ENCODE measurements at places on chromosomes 3 and 15.

- DNase-seq: no peak
These were observed 537.7 kb downstream of the UNC13C start for GRCh38 chr15:54515664-54516582.

DNA sequence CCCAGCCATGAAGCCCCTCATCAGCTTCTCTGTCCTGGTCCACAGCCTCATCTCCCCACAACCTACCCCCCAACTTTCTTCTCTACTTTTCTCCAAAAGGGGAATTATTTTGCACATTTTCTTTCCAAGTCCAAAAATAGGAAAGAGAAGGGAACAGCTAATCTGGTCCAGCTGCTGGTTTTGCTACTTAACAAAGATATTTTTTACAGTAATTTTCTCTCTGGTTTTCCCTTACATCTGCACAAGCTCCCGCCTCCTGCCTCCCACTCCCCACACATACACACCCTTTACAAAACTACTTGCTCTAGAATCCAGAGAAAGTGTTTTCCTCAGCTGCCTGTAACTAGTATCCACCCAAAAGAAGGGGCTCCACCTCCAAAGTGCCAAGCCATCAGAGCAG lies 177.2 kb downstream of the POLR2M start:
- DNase-seq: no peak

- peak; percentile 14 for DNase-seq
These were observed 390.4 kb downstream of the ZIC1 start for GRCh38 chr3:147799601-147800000.

- no peak for DNase-seq
These were observed 162.0 kb downstream of the IMPG2 start for GRCh38 chr3:101158374-101158773.

DNA sequence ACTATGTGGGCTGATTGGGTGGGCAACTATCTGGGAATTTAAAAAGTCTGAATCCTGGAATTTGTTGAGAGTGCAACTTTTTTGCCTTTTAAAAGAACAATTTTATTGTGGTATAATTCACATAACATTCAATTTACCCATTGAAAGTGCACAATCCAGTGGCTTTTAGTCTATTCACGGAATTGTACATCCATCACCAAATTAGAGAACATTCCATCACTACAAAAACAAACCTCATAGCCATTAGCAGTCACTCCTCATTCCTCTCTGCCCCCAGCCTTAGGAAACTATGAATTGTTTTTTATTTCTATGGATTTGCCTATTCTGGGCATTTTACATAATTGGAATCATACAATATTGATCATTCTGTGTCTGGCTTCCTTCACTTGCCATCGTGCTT lies 101.8 kb upstream of the ALDH1A3 start:
- peak; percentile 50 for DNase-seq

DNA sequence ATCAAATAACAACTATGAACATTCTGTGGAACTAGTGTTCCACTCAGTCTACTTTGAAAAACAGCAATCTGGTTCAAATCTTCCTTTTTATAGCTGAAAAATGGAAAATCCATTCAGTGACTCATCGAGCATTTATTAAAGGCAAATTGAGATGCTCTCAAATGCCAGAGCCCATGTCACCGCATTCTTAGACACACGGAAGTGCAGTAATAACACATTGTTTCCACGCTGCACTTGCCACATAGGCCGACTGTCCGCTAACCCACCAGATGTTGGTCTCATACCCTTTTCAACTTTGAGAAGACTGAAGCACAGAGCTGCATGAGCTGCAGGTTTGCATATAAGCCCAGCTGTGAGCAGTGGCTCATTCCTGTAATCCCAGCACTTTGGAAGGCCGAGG lies 95.9 kb downstream of the TMEM266 start:
- DNase-seq: no peak

- DNase-seq: no peak
These were observed 16.2 kb downstream of the TERC start for GRCh38 chr3:169748670-169749069.

- DNase-seq: no peak
These were observed 15.0 kb downstream of the GRK7 start for GRCh38 chr3:141777957-141778813.

- no peak for DNase-seq
These were observed 91.3 kb upstream of the ATP10A start for GRCh38 chr15:25954398-25954797.

DNA sequence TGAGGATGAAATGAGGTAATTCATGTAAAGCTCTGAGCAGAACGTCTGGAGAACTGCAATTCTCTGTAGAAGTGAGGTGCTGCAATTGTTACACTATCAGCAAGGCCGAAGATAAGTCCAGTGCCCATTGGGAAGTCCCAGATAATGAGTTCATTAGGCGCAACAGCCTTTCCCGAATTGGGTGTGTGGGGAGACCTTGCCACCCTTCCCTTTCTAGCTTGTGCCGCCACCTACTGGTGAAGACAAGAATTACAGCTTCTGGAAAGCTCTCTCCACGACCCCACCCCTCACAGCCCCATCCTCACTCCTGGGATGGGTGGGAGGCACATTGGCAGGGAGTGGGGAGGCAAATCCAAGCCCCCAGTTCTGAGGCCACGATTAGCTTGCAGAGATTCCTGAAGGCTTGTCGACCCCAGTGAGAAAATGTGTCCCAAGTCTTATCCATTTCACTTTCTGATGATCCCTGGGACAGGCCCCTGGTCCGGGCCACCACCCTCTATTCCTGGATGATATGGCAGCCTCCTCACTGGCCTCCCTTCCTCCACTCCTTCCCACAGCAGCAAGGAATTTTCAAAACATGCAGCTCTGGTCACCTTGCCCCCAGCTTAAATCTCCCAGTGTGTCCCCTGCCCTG lies 36.4 kb downstream of the FAM3D start:
- DNase-seq: peak; percentile 45

- DNase-seq: no peak
These were observed 19.1 kb downstream of the ZDHHC19 start for GRCh38 chr3:196192036-196192523.

DNA sequence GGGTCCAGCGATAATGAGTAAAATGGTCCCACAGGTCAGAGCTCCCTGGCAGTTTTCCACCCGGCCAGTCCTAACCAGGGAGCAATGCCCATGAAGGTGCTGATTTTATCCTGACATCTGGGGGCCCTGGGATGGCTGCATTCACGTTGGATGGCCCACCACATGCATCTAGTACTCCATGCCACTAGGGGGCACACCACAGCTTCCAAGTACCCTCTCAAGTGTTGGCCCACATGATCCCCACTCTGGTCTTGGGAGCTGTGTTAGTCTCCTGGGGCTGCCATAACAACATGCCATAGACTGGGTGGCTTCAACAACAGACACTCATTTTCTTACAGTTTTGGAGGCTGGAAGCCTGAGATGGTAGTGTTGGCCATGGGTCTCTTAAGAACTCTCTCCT lies 225.5 kb downstream of the SLCO3A1 start:
- no peak for DNase-seq

DNA sequence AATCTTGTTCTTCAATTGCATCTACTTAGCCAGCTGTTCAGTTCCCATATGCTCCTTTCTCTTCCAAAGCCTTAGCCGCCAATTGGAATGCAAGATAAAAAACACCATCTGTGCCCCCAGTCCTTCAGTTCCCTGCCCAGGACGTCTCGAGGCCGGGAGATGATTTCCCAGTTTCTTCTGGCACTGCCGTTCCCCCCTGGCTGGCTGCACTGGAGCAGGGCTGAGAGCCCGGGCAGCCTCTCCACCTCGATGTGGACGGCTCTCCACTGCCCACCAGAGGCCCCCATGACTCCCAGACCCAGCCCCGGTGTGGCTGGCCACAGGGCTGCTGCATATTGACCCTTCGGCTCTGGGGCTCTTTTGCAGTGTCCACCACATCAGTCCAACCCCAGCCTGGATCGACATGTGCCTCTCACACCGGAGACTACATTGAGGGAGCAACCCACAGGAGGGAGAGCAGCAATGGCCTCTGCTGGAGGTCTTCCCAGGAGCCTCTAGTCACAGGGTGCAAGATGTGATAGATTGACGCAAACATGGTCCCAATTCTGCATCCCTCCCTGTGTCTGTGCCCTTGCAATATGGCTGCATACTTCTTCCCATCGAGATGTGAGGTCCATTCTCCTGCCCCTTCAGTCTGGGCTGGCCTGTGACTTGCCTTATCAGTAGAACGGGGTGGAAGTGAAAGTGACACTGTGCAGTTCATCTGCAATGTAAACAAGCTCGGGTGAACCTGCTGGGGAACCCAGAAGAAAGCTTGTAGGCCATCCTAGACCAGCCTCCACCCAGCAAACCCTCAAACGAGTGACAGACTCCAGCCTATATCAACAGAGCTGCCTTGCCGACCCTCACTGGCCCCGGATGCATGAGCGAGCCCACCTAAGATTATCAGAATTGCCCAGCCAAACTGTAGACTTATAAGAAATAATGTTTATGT lies 52.3 kb upstream of the PRR20G start:
- DNase-seq: no peak

GRCh38 chr15:80777826-80778620 lies 1.1 kb upstream of the CEMIP start:
- no peak for DNase-seq

- DNase-seq: peak; percentile 4
These were observed 76.8 kb downstream of the LEKR1 start for GRCh38 chr3:156902916-156903315.

DNA sequence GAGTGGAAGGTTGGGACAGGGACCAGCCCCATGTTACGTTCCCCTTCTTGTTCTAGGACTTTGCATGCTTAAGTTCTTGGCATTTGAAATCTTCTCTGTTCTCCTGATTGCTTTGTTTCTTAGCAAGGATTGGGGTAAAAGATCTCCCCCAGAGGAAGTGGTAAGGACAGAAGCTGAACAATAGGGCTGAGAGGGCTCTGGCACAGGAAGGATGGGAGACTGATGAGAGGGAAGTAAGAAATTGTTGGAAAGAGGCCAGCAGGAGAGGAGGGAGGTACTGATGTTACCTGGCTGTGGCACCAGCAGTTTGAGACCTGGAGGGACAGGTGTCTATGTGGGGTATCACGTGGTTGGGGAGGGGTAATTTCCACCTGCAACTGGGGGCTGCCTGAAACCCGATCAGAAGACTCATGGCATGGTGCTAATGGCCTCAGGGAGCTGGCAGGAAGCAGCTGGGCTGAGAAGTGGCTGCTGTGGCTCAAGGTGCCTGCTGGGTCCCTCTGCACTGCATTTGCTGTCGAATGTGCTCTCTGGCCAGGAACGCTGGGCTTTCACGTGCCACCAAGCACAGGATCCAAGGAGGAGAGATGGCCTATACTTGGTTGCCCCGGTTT lies 108.4 kb downstream of the LSM3 start:
- no peak for DNase-seq

- DNase-seq: no peak
These were observed 8.8 kb downstream of the ADPRH start for GRCh38 chr3:119588112-119588511.

- DNase-seq: no peak
These were observed 284.0 kb upstream of the TBL1XR1 start for GRCh38 chr3:177481329-177481728.

- no peak for DNase-seq
These were observed 49.3 kb downstream of the PEAK1 start for GRCh38 chr15:77370580-77370979.

GRCh38 chr3:197960694-197961581 lies 921 bp downstream of the LMLN start:
- DNase-seq: no peak

DNA sequence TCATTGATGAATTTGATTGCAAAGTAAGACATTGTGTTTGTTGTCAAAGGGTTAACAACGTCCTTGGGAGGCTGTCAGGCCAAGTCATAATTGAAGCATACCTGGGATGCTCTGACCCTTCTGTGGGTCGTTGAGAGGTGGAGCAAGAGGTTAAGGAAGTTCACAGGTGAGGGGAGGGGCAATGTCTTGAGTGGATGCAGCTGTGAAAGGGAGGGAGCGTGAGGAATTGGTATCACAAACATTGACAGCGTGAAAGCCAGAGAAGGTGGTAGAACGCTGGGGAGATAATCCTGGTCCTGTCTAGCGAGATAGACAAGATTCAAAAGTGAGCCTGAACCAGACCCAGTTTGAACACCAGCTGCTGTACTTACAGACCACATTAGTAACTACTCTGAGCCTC lies 79.4 kb downstream of the HES1 start:
- DNase-seq: no peak

GRCh38 chr3:4461468-4462090 lies 5.5 kb downstream of the SUMF1 start:
- DNase-seq: no peak

- no peak for DNase-seq
These were observed 36.8 kb downstream of the MTMR10 start for GRCh38 chr15:30954674-30955073.

- no peak for DNase-seq
These were observed 40.4 kb upstream of the CHMP2B start for GRCh38 chr3:87186608-87187159.

DNA sequence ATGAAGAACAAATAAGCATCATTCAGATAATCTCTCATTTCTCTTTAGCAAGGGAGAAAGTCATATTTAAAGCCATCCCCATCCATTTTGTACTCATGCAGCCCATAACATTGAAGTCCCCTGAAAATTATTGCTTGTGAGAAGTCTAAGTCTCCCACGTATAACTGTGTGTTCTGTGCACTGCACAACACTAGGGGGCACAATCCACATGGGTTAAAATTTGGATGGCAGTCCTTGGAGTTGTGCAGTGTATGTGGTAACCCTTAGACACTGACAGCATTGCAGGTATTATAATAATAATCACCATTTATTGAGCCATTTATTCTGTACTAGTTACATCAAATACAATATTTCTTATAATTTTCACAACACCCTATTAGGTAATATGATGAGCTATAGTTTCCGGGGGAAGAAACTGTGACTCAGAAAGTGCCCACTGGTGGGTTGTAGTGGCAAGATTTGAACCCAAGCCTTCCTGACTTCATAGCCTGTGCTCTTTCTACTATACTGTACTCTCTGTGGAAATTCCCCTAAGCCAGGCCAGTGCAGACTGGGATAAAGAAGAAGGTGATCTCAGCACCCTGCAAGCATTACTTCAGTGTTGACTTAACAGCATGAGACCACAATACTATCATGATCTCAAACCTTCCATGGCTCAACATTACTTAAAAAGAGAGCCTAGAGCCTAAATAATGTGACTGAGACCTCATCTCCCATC lies 15.7 kb downstream of the KCNAB1 start:
- DNase-seq: no peak

GRCh38 chr3:117843356-117843755 lies 1133.8 kb downstream of the TUSC7 start:
- no peak for DNase-seq

DNA sequence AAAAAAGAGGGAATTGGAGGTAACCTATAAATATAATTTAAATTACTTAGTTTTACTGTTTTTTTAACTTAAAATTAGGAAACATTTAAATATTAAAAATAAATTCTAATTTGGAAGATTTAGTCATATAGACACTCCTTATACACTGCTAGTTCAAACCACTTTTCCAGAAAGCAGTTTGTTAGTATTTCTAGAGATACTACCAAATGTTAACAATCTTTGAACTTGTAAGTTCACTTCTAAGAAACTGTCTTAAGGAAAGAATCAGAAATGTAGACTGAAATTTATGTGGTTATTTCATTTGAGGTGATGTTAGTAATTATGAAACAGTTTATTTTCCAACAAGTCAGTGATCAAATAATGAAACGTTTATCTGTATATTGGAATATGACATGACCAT lies 22.7 kb downstream of the CTDSPL2 start:
- DNase-seq: no peak

Measured in astrocyte of the spinal cord (primary cell).